ENCODE measurements at places on chromosomes 7 and 10.

DNA sequence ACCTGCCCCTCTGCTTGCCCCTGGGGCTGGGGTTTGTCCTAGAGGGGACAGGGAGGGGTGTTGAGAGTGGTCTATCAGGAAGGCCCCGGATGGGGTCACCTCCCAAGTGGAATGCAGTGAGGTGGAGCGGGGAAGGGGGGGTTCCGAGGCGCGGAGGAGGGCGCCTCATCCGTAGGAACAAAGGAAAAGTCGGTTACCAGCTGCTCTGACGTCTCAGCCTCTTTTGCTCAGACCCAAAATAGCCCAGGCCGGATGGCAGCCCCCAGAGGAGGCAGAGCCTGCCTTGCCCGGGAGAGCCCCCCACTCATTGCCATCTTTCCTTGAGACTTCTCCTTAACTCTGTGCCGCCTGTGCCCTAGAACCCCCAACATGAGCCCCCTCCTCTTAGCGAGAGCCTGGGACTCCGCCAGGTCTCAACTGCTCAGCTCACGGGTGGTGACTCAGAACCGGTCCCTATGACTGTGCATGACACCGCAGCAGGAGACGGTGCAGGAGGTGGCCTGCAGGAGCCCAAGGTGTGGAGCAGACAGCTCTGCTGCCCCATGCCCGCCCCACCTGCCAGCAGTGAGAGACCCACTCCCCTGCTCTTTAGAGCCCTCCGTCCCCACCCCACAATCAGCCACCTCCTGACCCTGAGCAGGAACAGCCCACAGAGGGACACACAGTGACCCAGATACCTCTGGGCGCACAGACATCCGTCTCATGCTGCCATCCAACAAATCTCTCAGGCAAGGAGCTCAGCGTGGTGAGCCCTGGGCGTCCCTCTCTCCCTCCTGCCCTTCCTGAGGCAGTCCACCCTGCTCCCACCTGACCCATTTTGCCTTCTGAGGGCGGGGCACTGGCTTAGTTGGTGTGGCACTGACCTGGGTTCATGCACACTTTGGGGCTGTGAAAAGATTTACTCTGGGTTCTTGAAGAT lies 13.1 kb downstream of the STX1A start:
- DNase-seq, result no peak

DNA sequence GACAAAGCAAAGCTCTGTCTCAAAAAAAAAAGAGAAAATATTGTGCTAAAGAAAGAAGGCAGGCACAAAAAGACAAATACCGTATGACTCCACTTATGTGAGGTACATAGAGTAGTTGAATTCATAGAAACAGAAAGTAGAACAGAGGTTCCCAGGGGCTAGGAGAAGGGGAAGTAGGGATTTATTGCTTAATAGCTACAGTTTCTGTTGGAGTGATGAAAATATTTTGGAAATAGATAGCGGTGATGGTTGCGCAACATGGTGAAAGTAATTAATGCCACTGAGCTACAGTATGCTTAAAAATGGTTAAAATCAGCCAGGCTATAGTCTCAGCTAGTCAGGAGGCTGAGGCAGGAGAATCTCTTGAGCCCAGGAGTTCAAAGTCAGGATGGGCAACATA lies 18.5 kb upstream of the NPFFR1 start:
- DNase-seq, result no peak

DNA sequence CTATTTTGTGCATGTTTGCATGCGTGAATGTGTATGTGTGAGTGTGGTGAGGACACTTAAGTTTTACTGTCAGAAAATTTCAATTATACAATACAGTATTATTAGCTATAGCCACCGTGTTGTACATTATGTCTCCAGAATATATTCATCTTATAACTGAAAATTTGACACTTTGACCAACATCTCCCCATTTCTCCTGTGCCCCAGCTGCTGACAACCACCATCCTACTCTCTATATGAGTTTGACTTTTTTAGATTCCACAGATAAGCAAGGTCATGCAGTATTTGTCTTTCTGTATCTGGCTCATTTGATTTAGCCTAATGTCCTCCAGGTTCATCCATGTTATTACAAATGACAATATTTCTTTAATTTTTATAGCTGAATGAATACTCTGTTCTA lies 195.0 kb downstream of the GPR37 start:
- DNase-seq, result no peak

DNA sequence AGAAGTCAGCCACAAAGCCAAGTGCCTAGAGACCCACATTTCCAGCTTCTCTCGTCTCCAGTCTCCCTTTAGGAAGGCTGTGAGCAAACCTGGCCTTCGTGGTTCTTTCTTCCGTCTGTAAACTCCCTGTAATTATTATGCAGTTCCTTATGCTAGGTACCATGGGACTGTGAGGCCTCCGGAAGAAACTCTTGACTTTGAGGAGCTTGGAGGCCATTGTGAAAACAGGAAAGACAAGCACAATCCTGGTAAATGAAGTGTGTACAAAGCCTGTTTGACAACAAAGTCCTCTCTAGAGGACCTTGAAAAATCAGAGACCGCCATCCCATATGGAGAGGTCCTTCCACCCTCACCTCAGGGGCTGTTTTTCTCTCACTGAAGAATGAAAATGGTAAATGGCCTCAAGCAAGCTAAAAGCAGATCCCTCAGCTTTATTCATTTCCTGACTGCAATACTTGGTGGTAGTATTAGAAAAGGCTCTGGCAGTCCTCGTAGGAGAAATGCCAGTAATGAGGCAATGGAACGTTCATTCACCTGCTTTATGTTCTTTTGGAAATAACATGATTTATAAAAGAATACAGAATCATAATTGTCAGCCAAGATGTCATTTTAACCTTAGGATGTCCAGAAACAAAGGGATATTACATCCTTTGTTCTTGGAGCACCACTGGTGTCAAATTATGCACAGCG lies 926.4 kb downstream of the LRMDA start:
- DNase-seq, result no peak

GRCh38 chr10:102433619-102434046 lies 1.3 kb upstream of the CUEDC2 start:
- DNase-seq, result no peak

DNA sequence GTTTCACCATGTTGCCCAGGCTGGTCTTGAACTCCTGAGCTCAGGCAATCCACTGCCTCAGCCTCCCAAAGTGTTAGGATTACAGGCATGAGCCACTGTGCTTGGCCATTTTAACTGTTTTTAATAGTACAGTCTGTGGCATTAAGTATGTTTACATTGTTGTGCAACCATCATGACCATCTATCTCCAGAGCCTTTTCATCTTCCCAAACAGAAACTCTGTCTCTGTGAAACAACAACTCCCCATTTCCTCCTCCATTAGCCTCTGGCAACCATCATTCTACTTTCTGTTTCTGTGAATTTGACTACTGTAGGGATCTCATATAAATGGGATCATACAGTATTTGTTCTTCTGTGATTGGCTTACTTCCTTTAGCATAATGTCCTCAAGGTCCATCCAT lies 48.3 kb upstream of the SEPHS1 start:
- no peak for DNase-seq

DNA sequence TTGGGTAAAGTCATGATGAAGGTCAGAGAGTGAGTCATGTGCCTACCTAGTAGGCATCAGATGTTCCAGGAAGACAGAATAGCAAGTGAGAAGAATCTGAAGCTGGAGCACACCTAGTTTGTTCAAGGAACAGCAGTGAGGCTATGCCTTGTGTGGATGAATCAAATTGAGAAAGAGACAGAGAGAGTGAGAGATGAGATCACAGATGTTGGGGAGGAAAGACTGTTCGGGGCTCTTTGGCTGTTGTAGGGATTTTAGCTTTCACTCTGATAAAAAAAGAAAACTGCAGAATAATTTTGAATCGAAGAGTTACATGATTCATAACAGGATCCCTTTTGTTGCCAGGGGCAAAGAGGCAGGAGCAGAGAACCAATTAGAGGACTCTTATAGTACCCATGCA lies 6.3 kb downstream of the LIPF start:
- DNase-seq, result no peak

- no peak for DNase-seq
Measured at GRCh38 chr7:153943457-153943856, 108.7 kb upstream of the DPP6 start.

DNA sequence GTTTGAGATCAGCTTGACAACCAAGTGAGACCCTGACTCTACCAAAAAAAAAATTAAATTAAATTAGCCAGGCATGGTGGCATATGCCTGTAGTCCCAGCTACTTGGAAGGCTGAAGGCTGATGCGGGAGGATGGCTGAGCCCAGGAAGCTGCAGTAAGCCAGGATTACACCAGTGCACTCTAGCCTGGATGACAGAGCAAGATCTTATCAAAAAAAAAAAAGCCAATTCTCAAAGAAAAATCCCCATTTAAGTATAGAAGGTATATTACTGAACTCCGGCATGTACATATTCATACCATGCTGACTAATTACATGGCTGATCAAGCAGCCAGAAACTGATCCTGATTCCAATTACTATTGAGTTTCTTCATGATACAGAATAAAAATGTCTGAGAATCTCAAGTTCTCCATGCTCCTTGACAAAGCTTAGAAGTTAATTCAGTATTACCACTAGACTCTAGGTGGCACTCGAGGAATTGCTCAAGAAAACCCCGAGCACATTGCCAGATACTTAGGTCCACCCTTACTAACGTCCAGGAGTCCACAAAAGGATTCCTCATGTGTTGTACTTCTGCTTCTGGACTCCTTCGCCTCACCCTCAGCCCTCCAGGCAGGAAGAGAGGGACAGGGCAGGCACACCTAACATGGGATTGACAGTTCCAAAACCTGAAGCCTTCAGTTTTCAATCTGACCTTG lies 148.9 kb downstream of the PARD3 start:
- DNase-seq, result no peak

DNA sequence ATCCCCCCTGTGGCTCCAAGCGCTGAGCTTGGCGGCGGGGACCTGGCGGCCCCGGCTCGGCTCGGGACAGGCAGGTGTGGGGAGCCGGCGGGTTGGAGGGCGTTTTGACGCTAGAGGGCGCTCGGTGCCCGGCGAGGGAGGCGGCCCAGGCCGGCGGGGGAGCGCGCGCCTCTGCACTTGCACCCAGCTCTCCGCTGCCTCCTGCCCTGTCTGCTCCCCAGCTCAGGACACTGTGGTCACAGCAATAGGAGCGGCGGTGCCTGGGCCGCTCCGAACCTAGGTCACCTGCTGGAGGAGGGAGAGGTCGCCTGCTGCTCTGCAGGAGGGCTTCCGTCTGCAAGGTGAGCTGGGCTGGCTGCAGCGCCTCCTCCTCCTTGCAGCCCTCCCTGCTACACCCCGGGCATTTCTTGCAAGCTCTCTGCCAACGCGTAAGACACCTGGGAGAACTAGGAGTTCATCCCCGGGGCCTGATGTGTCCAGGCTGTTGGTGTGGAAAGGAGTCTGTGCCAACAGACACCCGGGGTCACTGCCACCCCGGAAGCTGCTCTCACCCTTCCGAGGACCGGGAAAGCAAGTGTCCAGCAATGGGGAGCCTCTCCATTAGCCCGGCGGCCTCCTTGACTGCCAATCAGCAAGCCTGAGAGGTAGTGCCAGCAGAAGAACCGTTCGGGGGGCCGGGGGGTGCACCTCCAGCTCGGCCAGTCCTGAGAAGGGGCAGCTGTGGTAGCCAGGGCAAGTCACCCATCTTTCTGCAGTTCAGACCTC lies 620.4 kb downstream of the GALNT17 start:
- DNase-seq, result no peak

DNA sequence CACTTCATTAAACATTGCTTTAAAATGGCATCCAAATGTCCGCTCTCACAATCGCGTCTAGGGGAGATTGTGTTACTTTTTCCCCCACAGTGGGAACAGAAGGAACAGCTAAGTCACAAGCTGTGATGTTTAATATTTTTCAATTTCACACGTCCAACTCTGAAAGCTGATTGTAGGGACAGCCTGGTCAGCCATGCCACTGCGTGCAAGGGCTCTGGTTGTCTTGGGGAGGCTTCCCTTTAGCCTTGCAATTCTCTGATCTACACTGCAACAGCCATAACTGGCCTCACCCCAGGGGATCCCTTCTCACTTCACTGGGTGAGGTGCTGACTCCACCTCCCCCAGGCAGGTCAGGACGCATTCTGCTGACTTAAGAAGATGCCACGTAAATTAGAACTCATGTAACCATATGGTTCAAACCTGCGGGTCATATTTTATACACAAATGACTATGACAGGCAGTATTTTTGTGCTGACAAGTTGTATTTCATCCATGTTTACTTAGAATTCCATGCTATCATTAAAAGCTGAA lies 425.2 kb upstream of the NFE2L3 start:
- DNase-seq, result no peak

Measured in activated CD4-positive, alpha-beta T cell treated with anti-CD3 and anti-CD28 coated beads, Interleukin-2, amount 50 U/mL, for 4 hours (primary cell).